ENCODE measurements at places on chromosomes 1 and 21. TPM values are rescaled to one million over a fixed set of nuclear protein-coding genes. Genes with fewer than 3 reads are reported as not detected.

OR6N1 gene
- total RNA-seq: not detected

EVI5 gene
- 4.5 TPM for total RNA-seq

DAB1 gene
- total RNA-seq: not detected

C4BPA gene
- total RNA-seq: 0.99 TPM

DENND1B gene
- 3.0 TPM for total RNA-seq

S100A6 gene
- 2,973 TPM for total RNA-seq

ZNF648 gene
- total RNA-seq: not detected

GPR37L1 gene
- total RNA-seq: 0.14 TPM

F13B gene
- 0.08 TPM for total RNA-seq

GALE gene
- 70.0 TPM for total RNA-seq

MMEL1 gene
- not detected for total RNA-seq

BATF3 gene
- total RNA-seq: 22.7 TPM

TXNIP gene
- total RNA-seq: 0.50 TPM

TFF2 gene
- total RNA-seq: not detected

EXTL1 gene
- not detected for total RNA-seq

CNTN2 gene
- not detected for total RNA-seq

OR2T2 gene
- not detected for total RNA-seq

AKR7A3 gene
- total RNA-seq: 0.06 TPM

IFI44L gene
- total RNA-seq: not detected

SPRR2D gene
- not detected for total RNA-seq

RIPK4 gene
- 21.2 TPM for total RNA-seq

MAP10 gene
- 1.1 TPM for total RNA-seq

GUCA2B gene
- not detected for total RNA-seq

CLDN8 gene
- total RNA-seq: not detected

RAB25 gene
- total RNA-seq: not detected
